Chondrocyte (in vitro differentiated cells): ENCODE measurements at places on chromosomes 2 and 18.

- no peak for DNase-seq
Measured at GRCh38 chr18:21483051-21483450, 117.5 kb downstream of the ESCO1 start.

DNA sequence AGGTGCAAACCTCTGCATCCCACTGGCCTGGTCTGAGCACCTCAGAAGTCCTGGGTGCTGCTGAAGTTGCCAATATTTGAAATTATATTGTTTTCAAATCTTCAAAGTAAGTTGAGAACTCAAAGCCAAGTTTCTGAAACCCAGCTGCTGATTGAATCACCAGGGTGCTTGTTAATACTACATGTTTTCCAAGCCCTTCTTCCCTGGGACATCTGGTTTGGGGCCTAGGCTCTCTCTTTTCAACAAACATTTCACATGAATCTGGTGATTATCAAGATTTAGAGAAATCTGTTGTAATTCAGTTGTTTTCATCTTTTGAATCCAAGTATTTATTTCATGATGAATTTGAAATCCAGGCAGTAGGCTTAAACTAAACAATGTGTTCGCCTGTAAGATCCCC, 24.4 kb downstream of the MLPH start:
- no peak for DNase-seq

DNA sequence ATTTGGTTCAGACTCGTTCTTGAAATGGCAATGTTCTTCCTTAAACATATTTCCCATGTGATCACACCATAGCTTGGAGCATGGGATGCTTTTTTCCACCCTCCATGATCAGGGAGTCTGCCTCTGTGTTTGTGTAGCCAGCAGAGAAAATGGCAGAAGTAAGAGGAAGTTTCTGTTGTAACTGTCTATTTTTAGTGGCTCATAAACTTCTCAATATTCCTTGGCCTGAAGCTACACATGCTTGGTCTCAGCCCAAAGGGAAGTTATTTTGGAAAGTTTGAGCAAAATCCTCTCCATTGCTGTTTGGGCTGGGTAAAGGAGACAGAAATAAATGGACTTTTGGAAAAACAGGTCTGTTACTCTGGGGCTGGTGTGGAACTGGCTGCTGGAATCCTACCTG, 33.4 kb upstream of the ITGA6 start:
- DNase-seq: no peak

DNA sequence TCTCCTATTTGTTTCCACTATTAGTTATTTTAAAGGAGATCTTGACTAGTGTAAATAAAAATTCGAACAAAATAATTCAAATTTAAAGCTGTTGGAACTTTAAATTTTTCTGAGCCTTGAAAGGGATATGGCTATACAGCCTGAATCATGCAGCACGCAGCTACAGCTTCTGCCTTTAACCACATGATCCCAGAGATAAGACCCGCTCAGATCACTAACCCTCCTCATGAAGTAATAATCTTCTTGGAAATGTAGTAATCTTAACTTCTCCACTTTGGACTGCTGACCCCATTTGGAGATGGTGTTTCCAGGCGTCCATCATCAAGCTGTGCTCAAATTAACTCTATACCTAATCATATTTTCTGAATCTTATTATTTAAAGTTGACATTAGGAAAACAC, 336.6 kb downstream of the DSC3 start:
- DNase-seq: no peak

DNA sequence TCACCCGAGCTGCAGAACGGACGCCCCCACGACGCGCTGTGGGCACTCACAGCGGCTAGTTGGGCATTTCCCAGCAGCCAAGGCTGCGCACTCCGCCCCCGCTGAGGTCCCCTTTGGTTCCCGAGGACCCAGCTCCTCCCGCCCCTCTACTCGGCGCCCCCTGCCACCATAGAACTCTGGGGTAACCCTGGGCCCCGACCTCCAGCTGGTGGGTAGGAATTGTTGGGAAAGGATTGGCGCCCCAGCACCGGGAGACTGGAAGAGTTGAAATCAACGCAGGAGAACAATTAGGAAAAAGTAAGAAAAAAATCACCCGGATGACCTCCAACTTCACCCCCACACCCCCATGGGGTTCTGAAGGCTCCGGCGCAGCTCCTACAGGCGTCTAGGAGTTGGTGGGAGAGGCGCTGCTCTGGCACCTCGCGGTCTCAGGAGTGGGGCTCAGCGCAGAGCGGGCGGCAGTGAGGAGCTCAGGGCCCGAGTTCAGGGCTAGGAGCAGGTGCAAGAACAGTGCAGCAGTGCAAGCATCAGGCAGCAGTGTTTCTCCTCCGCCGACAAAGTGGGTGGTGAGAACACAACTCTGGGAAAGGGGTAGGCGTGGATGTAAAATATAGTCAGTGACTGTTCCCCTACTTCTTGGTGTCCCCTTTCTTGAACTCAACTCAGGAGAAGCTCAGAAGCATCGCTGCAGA, 14.0 kb downstream of the POU3F3 start:
- DNase-seq: no peak

GRCh38 chr2:191917967-191918651, 71.2 kb upstream of the CAVIN2 start:
- no peak for DNase-seq

GRCh38 chr2:85579266-85579935, 2.0 kb downstream of the VAMP8 start:
- DNase-seq: no peak

- DNase-seq: no peak
Measured at GRCh38 chr2:44553456-44553855, 191.7 kb downstream of the CAMKMT start.

DNA sequence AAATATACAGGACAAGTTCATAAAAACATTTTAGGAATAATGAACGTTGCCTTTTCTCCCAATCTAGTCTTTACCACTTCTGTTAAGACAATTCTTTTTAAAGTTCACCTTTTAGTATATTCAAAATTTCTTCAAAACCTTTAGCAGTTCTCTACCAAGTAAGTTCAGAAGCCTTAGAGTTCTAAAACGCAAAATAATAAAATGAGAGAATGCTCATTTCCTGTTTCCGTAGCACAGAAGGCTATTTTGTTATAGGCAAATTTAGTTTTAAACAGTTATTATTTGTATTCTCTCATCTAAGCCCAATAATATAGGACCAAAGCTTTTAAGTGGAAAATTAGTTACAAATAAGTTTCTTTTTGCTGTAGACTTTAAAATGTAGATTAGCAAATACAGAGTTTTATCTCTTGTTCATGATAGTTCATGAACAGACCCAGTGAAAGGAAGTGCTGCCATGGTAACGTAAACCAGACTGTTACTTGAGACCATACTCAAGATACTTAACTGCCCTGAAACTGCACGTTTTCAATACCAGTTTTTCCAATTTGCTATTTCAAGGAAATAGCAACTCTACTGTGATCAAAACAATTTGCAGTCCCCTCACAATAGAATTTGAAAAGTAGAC, 173.1 kb upstream of the STON1 start:
- DNase-seq: no peak

DNA sequence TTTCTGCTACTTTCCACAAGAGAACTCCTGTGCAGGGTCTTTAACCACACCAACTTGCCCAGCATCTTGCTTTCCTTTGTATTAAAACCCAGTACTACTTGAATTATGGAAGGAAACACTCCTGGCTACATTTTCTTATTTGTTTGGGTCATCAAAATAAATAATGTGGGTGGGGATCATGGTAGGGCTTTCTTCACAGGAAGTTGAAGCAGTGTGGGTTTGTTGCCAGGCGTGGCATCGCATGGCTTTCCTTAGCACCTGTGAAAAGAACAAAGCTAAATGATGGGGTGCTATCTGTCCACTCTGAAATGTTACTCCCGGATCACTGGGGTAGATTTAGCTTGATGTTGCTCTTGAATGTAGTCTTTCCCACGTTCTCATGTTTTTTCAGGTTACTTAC, 18.7 kb downstream of the ARHGAP25 start:
- DNase-seq: no peak

GRCh38 chr18:48605408-48605845, 66.6 kb downstream of the CTIF start:
- DNase-seq: no peak

DNA sequence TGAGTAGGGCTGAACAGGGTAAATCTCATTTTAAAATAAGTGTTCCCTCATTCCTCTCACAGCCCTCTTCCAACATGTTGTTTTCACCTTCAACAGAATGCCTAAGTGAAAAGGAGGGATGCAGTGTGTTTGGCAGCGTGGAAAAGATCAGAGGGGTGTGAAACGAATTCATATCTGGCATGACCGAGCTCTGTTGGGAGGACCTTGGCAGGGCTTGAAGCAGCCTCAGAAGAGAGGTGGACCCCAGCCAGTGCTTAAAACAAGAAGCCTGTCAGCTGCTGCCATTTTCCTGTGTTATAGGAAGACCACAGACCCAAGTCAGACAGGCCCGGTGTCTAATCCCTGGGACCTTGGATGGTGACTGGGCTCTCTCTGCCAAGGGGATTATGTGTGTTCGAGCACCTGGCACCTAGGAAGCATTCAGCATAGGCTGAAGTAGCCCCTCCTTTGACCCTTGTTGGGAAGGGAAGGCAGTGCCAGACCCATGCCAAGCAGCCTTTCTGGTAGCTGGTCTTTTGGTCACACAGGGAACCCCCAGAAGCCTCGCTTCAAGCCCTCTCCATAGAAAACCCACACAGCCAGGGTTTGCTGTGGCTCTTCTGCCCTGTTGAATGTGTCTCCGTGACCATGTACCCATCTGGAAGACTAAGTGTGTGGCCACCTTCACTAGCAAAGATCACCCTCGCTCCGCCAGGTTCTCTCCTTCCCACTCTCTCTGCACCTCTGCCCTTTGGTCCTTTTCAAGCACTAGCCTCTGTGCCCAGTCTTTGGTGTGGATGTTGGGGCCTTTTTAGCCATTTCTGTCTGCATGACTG, 87.5 kb upstream of the ST3GAL5 start:
- DNase-seq: no peak

DNA sequence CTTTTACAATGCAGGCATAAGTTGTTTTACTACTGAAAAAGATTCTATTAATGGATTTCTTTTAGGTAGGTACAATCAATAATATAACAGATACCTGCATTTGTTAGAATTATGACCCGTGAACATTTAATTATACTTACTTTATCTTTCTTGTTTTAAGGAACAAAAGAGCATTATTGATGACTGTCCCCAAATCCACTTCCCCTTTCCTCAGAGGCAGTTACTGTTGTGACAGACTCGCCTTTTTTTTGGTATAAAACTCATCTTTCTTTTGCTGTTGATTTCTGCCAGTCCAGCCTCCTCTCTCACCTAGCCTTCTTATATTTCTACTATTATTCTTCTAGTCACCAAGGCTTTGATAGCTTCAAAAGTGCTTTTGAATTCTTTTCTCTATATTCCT, 12.1 kb downstream of the ACTR3 start:
- no peak for DNase-seq

DNA sequence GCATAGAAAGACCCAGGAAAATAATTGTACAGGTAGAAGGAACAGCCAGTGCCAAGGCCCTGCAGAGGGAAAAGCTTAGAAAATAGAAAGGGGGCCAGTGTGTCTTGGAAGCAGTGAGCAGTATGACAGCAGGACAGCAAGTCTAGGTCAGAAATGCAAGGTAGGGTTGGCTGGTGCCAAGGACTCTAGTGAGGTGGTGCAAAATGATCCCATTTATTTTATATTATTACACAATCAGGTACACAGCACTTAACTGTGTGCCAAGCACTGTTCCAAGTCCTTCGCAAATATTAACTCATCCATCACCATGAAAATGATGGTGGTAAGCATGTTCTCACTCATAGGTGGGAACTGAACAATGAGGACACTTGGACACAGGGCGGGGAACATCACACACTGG, 100.0 kb downstream of the AQP4 start:
- no peak for DNase-seq

DNA sequence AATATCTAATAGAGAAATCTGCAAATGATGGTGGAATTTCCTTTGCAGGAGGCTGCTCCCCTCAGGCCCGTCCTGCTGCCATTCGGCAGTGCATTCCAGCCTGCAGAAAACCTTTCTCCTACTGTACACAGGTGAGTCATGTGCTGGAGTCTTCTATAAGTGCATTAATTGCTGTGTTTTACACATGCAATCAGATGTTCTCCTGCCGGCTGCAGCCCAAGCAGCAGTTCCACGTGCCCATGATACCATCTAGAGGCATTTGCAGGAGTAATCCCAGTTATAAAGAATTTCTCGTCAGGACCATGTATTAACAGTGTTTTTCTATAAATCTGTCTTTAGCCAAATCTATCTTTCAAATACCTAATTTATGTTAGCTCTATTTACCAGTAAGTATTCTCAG, 304.7 kb upstream of the HNMT start:
- no peak for DNase-seq

- DNase-seq: no peak
Measured at GRCh38 chr18:21996351-21996826, 173.0 kb upstream of the GATA6 start.

GRCh38 chr2:9050122-9050809, 46.8 kb upstream of the MBOAT2 start:
- DNase-seq: no peak

DNA sequence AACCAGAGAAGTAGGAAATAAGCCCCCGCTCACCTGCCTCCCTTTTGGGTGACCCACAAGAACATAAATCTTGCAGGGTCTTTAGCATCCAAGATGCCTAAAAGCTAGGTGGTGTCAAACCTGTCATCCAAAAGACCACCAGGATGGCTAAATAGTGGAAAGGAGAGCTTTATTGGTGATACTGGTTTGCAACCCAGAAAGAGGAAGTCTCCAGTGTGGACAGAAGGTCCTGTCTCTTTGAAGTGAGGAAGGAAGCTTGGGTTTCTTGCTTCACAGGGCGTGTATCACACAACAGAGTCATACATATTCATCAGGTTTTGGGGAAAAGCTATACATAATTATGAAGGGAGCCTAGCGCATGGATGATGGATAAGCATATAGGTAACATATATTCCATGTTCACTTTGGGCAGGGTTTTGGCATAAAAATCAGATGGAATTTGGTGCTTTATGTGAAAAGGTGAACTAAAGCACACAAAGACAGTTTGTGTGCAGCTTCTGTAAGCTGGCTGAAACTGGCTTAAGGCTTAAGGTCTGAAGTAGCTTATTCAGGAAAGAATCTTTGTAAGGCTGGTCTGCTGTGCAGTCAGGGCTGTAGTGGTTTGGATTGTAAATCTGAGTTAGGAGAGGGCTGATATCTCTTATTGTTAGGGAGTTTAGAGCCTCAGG, 102.2 kb upstream of the MSH2 start:
- no peak for DNase-seq

- no peak for DNase-seq
Measured at GRCh38 chr18:75016025-75016717, 192.8 kb downstream of the PTGR3 start.
